ENCODE measurements at places on chromosomes 1 and 21.

GRCh38 chr1:199067483-199067882 lies 428.6 kb downstream of the PTPRC start:
- ATAC-seq = no peak

GRCh38 chr1:57015071-57015470 lies 49.3 kb upstream of the C8B start:
- no peak for ATAC-seq

GRCh38 chr1:199510314-199510713 lies 517.2 kb upstream of the NR5A2 start:
- ATAC-seq = peak; percentile 87

DNA sequence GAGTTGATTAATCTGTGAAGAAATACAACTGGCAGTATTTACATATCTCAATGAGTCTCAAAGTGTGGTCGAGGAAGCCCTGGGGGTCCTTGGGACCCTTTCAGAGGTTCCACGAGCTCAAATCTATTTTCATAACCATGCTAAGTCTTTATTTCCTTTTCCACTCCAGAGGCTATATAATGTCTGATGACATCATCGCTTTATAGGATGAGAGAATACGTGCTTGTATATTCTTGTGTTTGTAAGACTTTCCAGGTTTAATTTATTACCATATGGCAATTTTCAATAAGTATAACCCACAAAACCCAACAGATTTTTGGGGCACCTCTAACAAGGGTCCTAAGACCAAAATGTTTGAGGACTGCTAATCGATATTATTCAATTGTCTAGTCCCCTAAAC lies 1.4 kb upstream of the SLC19A2 start:
- ATAC-seq = no peak

DNA sequence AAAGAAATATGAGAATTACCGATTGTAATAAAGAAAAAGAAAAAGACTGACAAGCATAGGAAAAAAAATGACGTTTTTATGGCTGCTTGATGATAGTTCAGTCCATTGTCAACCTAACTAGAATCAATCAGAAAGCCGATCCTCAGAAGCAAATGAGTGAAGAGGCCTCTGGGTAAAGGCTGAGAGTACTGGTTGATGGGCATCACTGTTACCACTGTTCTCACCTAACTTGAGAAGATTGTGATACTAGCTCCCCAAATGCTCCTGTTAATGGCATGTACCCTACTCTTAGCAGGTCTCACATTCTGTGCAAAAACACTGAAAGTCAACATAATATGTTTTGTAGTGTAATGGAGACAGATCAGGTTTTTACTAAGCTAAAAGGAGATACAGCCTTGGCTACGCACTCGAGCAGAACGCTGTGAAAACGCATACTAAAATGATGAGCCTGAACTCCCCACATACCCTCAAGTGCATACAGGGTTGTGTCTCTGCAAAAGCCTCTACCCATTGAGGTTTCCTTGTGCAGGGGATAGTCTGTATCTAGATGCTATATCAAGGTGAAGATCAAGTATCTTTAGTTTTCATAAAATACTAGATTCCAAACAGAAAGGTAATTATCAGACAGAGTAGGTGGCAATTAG lies 554.6 kb downstream of the SMYD3 start:
- no peak for ATAC-seq
